ENCODE measurements at places on chromosomes 12 and 14. TPM values are rescaled to one million over a fixed set of nuclear protein-coding genes. Genes with fewer than 3 reads are reported as not detected.

The TMBIM4 gene
- total RNA-seq, result 30.6 TPM

The TPPP2 gene
- total RNA-seq, result not detected

The FAM90A1 gene
- 0.09 TPM for total RNA-seq

The IL26 gene
- not detected for total RNA-seq

The RBP5 gene
- total RNA-seq, result 0.27 TPM

The LRRC10 gene
- total RNA-seq, result not detected

The GPD1 gene
- total RNA-seq, result 1.7 TPM

The STYK1 gene
- 4.9 TPM for total RNA-seq

The CKB gene
- 155 TPM for total RNA-seq

The UNC79 gene
- 50.0 TPM for total RNA-seq

The MMP17 gene
- 15.3 TPM for total RNA-seq

The RPL10L gene
- not detected for total RNA-seq

The CRIP1 gene
- total RNA-seq, result 0.73 TPM

The OR11H6 gene
- not detected for total RNA-seq

The EXOC5 gene
- total RNA-seq, result 85.5 TPM

The MIS18BP1 gene
- 35.7 TPM for total RNA-seq

The CISTR gene
- not detected for total RNA-seq

The RNF212B gene
- not detected for total RNA-seq
